ENCODE measurements at places on chromosomes 2 and 18. TPM values are rescaled to one million over a fixed set of nuclear protein-coding genes. Genes with fewer than 3 reads are reported as not detected.

The WNT6 gene
- total RNA-seq, result not detected

The IL1A gene
- 0.13 TPM for total RNA-seq

The CDH19 gene
- 1.7 TPM for total RNA-seq

The BOLL gene
- not detected for total RNA-seq

The DAW1 gene
- 4.1 TPM for total RNA-seq

The ANKRD62 gene
- not detected for total RNA-seq

The TLX2 gene
- total RNA-seq, result 0.06 TPM

The PDE11A gene
- under 0.01 TPM for total RNA-seq

The IL37 gene
- not detected for total RNA-seq

The CKAP2L gene
- 9.1 TPM for total RNA-seq

The METTL21A gene
- total RNA-seq, result 9.2 TPM

The DUSP28 gene
- total RNA-seq, result 3.4 TPM

All from aortic smooth muscle cell (primary cell).